Activated naive CD4-positive, alpha-beta T cell (primary cell): ENCODE measurements at places on chromosomes 6 and 20.

- no peak for DNase-seq
These were observed 33.4 kb downstream of the KIF25 start for GRCh38 chr6:168030908-168031307.

DNA sequence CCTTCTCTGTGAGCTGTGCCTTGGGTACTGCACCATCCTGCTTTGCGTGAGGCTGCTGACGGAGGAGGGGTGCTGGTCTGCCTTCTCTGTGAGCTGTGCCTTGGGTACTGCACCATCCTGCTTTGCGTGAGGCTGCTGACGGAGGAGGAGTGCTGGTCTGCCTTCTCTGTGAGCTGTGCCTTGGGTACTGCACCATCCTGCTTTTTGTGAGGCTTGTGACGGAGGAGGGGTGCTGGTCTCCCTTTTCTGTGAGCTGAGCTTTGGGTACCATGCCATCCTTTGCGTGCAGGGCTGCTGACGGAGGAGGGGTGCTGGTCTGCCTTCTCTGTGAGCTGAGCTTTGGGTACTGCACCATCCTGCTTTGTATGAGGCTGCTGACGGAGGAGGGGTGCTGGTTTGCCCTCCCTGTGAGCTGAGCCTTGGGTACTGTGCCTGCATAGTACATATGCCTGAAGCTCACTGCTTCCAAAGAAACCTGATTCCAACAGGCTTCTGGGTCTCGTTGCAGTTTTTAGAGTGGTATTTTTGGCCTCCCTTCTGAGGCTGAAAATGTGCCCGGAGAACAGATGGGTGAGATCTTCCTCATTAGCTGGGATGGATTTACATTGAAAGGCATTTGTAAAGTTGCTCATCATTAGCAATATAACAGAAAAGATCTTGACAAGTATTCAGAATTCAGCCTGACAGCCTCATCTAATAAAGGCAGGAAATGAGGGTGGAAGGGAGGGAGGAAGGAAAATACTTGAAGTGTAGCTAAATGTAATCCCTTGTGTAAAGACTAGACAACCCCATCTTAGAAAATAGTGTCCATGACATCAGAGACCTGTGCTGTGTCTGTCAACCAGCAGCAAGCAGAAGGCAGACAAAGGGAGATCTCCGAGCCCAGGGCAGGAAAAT, 46.8 kb upstream of the UNC93A start:
- no peak for DNase-seq

- DNase-seq: no peak
These were observed 3.1 kb downstream of the LAMP5 start for GRCh38 chr20:9517297-9518162.

- no peak for DNase-seq
These were observed 155.1 kb upstream of the ENPP5 start for GRCh38 chr6:46325561-46326530.

- no peak for DNase-seq
These were observed 88.1 kb downstream of the HMGCLL1 start for GRCh38 chr6:55490871-55491270.

DNA sequence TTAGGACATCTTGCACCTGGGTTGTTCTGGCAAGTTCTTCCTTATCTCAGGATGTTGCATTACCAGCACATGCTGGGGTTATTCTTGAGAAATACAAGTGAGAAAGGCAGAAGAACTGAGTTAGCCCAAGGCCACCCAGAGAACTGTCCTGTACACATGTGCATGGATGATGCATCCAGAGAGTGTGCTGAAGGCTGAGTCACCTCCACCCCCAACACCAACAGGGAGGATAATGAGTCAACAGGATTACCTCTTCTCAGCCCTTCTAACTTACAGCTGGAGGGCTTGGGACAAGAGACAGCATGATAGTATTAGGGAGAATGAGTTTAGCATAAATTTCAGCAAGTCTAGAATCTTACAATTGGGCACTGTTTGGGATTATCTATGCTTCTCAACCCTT, 8.5 kb downstream of the SCGN start:
- no peak for DNase-seq

DNA sequence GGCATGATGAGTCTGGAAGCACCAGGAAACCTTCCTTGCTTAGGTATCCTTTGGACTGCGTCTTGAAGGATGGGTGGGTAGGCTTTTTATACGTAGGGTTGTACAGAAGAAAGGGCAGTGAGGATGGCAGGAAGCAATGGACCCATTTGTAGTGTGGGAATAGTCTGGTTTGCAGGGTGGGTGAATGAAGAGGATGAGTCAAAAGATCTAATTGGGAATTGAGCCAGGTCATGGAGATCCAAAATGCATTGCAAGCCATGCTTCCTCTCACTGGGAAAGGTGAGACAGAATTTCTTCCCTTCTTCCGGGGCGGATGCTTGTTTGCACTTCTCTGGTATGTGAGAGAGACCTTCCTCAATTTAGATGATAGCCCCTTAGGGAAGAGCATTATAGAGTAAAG, 10.1 kb upstream of the BTBD3 start:
- DNase-seq: no peak

GRCh38 chr6:149289192-149289781, 28.2 kb upstream of the TAB2 start:
- no peak for DNase-seq

- no peak for DNase-seq
These were observed 1.8 kb downstream of the ENTPD6 start for GRCh38 chr20:25197183-25197869.

DNA sequence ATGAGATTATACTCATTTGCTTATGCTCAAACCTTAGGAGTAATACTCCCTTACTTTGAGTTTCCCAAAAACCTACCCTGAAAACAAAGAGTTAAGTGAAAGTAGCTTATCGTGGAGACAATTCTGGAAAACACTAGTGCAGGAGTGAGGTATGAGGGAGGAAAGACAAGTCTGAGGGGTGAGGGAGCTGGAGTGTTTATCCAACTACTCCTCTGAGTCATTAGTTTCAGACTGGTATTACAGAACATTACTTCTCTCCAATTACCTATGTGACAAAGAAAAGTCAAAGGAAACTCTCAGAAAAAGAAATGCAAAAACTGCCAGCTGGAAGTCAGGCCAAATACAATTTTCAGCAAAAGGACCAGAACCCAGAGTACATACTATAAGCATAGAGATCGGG, 171.1 kb upstream of the SPTLC3 start:
- no peak for DNase-seq

DNA sequence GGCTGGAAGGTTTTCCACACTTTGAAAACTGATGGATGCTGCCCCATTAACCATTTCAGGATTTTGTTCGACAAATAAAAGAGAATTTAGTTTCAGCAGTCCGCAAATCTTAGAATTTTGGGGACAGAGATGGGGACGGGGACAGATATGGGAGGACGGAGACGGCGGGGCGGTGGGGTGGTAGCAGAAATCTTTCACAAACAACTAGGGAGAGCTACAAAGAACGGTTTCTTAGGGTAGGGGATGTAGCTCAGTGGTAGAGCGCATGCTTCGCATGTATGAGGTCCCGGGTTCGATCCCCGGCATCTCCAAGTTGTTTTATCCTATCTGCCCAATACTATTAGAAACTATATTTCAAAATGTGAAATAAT, 15.1 kb downstream of the HMGN4 start:
- DNase-seq: peak; percentile 69

DNA sequence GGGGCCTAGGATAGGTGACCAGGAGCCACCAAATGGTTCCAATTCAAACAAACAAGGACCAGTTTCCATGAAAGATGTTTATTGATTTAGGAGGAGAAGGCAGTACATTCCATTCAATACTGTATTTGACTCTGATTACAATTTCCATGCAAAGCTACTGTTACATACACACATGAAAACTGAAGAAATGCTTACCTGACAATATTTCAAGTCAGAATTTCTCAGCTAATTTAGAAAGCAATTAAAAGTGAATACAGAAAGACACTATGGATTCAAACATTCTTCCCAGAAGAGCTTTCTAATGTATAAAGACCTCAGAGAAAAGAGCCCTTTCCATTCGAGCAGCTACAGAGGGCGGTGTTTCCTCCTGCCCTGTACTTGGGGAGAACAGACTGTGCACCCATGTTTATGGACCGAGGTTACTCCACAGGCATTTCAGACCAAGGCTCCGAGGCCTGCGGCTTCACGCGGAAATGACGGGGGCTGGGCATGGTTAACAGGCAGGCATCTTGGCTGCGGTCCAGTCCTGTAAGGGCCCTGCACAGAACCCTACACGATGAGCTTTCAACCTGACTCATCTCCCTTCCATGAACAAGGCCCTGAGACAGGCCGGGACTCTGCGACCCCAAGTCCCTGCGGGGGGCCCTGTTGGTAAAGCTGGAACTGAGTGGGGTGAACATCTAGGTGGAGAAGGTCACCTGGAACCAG, 25.7 kb upstream of the TCFL5 start:
- no peak for DNase-seq

- no peak for DNase-seq
These were observed 189.6 kb downstream of the MYLK4 start for GRCh38 chr6:2560917-2561698.

DNA sequence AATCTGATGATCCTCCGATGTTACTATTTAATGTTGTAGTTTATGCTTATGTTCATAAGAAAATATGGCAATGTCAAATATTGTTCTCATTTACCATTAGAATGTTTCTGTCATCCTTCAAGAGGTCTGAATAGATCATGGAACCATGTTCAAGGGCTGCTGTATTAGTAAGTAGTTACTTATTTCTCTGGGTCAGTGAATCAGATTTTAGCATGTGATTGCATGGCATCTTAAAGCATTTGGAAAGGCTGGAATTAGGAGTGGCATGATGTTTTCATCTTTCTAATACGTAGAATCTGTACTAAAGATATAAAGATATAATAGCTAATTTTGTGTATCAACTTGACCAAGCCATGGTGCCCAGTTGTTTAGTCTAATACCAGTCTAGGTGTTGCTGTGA, 40.5 kb upstream of the NKX2-4 start:
- no peak for DNase-seq

GRCh38 chr6:52647199-52647598, 23.7 kb upstream of the TMEM14A start:
- no peak for DNase-seq

- DNase-seq: no peak
These were observed 51.1 kb downstream of the FGD2 start for GRCh38 chr6:37056439-37057127.

DNA sequence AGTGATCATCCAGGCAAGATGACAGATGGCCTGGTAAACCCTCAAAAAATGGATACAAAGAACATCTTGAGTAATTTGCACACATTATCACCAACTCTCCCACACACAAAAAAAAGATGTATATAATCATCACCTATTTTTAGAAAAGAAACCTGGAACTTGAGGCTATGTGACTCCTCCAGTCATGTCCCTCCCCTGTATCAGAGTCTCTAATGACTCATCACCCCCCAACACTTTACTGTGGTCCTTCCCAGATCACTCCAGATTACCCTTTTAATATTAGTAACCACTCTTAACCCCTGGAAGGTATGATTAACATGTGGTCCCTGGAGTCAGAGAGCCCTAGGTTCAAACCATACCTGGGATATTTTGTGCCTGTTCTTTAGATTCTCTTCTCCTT, 144.8 kb downstream of the ZNF217 start:
- no peak for DNase-seq

- no peak for DNase-seq
These were observed 13.1 kb downstream of the CD2AP start for GRCh38 chr6:47490676-47491075.

- no peak for DNase-seq
These were observed 7.7 kb downstream of the CSTF1 start for GRCh38 chr20:56400001-56400640.

DNA sequence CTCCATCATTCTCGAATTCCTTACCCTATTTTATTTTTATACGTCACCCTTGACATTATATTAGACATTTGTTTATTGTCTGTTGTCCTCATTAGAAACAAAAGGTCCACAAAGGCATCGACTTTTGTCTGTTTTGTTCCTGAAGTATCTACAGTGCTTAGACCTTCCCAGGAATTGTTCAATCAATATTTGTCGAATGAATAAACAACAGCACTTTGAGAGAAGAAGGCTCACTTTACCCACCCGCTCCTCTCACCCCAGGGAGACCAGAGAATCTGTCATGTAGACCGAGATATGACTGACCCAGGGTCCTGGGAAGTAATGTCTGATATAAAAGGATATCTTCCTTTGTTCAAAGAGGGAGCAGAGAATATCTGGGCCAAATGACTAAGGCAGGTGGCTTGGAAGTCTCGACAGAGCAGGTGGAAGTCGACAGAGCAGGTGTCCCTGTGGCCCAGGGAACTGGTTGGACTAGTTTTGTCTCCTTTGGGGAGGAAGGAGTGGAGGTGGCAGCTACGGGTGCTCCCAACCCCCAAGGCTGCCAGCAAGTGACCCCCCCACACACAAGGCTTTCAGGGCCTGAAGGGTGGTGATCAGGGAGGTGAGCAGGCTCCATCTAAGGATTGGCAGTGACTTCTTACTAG, 14.8 kb upstream of the CHMP4B start:
- DNase-seq: no peak

- DNase-seq: no peak
These were observed 16.4 kb downstream of the CHRNA4 start for GRCh38 chr20:63344616-63345327.

DNA sequence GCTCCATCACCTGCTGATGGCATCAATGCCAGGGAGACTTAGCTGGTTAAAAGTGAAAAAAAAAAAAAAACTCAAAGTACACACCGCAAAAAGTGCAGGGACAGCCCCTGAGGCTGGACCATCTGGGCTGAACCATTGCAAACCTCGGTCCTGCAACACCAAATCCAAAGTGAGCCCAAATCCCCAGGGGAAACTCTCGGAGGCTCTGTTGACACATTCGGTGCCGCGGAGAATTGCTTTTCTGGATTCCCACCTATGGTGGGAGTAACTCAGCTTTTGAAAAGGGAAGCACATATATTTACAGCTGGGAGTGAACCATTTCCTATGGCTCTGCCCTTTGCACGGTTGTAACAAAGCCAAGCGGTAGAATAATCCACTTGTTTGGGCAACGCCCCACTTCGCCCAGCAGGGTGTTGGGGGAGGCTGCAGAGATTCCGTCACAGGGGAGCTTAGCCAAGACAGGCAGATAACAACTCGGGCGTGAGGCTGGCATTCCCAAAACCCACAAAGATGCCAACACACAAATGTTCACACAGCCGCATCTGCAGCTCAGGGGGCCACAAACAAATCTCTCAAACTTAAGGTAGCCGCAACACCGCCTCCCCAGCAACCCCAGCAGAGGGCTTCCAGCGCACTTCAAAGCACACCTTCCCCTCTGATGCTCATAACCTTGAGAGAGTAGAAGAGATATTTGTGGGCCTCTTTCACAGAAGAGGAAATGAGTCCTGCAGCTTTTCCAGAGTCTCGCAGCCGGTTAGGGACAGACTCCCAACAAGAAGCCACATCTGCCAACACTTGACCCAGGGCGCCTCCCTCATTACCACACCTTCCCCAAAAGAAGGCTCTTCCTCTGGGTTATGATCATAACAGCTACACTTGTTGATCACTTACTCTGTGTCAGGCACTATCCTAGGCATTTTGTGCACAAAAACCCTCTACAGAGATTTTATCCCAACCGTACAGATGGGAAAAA, 11.4 kb downstream of the ZC3H12D start:
- no peak for DNase-seq

DNA sequence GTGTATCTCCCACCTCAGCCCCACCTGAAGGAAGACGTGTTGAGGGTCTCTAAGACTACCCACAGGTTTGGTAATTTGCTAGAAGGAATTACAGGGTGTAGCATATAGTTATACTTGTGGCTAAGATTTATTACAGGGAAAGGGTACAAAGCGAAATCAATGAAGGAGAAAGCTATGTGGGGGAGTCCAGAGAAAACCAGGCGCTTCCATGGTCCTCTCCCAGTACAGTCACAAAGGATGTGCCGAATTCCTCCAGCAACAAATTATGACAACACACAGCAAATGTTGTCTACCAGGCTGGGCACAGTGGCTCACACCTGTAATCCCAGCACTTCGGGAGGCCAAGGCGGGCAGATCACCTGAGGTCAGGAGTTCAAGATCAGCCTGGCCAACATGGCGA, 64.1 kb upstream of the TGM3 start:
- no peak for DNase-seq

- DNase-seq: no peak
These were observed 93.3 kb downstream of the RNASET2 start for GRCh38 chr6:166862978-166863530.
